ENCODE measurements at places on chromosomes 5 and 9.

DNA sequence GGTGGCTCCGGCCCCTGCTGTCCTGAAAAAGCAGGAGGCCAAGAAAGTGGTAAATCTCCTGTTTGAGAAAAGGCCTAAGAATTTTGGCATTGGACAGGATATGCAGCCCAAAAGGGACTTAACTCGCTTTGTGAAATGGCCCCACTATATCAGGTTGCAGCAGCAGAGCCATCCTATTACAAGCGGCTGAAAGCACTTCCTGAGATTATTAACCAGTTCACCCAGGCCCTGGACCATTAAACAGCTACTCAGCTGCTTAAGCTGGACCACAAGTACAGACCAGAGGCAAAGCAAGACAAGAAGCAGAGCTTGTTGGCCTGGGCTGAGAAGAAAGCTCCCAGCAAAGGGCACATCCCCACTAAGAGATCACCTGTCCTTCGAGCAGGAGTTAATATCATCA lies 89.7 kb downstream of the MLLT3 start:
- no peaks in the 10 kb centered on the region for H3K36me3 ChIP-seq
- H3K4me1 ChIP-seq = peaks cover 19% of the 10 kb centered on the region
- no peak for DNase-seq
- H3K4me3 ChIP-seq = no peak overlapping the region

GRCh38 chr5:107673039-107673367 lies 2.3 kb upstream of the EFNA5 start:
- peaks cover 4% of the 10 kb centered on the region for H3K27me3 ChIP-seq
- H3K36me3 ChIP-seq = no peaks in the 10 kb centered on the region
- H3K4me1 ChIP-seq = peaks cover 10% of the 10 kb centered on the region
- peak overlapping the region; percentile 26 for H3K27ac ChIP-seq
- DNase-seq = no peak

GRCh38 chr9:75139201-75139600 lies 50.9 kb downstream of the OSTF1 start:
- DNase-seq = no peak
- H3K36me3 ChIP-seq = peaks cover 6% of the 10 kb centered on the region
- no peaks in the 10 kb centered on the region for H3K4me1 ChIP-seq
- H3K27me3 ChIP-seq = no peaks in the 10 kb centered on the region

DNA sequence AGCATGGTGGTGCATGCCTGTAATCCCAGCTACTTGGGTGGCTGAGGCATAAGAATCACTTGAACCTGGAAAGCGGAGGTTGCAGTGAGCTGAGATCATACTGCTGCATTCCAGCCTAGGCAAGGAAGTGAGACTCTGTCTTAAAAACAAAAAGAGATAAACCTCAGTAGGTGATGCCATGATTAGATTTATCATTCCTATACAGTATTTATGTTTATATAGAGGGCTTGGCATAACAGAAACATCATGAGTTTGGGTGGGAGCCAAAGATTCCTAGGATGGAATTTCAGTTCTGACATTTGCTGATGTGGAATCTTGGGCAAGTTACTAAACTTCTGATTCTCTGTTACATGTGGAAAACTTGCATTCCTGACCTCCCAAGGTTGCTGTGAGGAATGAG lies 22.3 kb downstream of the RFK start:
- DNase-seq = no peak
- H3K4me3 ChIP-seq = no peak overlapping the region
- no peaks in the 10 kb centered on the region for H3K27me3 ChIP-seq
- H3K36me3 ChIP-seq = no peaks in the 10 kb centered on the region
- H3K27ac ChIP-seq = no peak overlapping the region

DNA sequence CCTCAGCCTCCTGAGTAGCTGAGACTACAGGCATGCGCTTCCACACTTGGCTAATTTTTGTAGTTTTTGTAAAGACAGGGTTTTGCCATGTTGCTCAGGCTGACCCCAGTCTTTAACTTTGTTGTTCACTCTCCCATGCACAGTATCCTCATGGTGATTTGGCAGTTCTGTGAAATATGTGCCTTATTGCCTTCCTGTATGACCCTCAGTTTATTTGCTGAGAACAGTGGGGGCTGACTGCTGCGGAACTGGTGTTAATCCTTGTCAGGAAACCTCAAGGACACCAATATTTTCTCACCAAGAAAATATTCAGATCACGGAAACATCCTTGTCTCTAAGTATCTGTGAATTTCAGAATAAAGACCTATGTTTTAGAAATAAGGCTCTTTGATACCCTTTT lies 287.8 kb downstream of the ARRDC3 start:
- no peak overlapping the region for H3K27ac ChIP-seq
- DNase-seq = no peak
- no peaks in the 10 kb centered on the region for H3K27me3 ChIP-seq
- H3K4me1 ChIP-seq = no peaks in the 10 kb centered on the region
- H3K4me3 ChIP-seq = no peak overlapping the region

- no peak for DNase-seq
- no peaks in the 10 kb centered on the region for H3K4me1 ChIP-seq
- no peak overlapping the region for H3K27ac ChIP-seq
- no peak overlapping the region for H3K4me3 ChIP-seq
- no peaks in the 10 kb centered on the region for H3K36me3 ChIP-seq
Measured at GRCh38 chr5:171543148-171543815, 123.8 kb downstream of the FGF18 start.

- no peak overlapping the region for H3K4me3 ChIP-seq
- no peak overlapping the region for H3K27ac ChIP-seq
- no peaks in the 10 kb centered on the region for H3K27me3 ChIP-seq
- no peaks in the 10 kb centered on the region for H3K36me3 ChIP-seq
- no peak for DNase-seq
- H3K4me1 ChIP-seq = no peaks in the 10 kb centered on the region
Measured at GRCh38 chr9:16500386-16500785, 370.1 kb downstream of the BNC2 start.

DNA sequence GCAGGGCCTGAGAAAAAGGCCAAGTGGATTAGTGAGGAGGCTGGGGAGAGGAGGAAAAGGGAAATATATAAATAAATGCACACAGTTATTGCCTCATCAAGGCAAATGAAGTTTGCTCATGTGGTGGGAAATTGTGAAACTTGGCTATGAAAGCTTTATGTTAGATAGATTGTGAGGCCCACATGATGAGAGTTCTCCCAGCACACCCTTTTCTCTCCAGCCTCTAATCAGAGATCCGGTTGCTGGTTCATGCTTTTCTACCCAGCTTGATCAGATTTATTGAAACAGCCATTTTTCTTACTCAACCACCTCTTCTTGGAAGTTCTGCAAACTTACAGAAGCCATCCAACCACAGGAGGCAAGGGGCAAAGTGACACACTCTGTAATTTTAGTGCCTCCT lies 125.8 kb upstream of the KLF4 start:
- no peak overlapping the region for H3K4me3 ChIP-seq
- H3K36me3 ChIP-seq = no peaks in the 10 kb centered on the region
- DNase-seq = no peak
- no peak overlapping the region for H3K27ac ChIP-seq
- no peaks in the 10 kb centered on the region for H3K27me3 ChIP-seq
- H3K4me1 ChIP-seq = no peaks in the 10 kb centered on the region

DNA sequence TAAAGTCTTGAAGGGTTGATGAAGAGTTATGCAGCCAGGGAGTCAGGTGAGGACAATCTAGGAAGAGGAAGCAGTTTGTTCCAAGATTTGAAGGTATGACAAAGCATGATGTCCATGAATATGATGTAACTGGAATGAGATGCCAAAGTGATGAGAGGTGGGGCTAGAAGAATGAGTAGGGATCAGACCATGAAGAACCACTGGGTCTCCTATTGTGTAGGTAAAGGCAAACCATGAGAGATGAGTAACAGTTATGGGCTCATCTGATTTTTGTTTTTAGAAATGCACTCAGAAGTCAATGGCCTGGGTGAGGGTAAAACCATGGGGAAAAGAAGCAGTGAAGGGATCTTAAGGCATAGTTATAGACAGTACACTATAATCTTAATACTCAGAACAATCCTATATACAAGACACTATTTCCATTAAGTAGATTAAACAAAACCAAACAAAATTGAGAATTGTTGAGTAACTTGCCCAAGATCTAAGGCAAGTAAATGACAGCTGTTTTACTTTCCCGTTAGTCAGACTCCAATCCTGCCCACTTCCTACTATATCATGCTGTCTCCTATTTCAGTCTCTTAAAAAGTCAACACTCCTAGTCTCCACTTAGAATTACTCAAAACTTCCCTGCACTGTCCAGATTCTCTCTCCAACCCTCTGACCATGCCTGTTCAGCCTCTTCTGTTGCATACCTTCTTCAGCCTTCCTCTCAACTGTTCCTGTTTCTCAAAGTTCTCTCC lies 393.8 kb upstream of the MEF2C start:
- no peak overlapping the region for H3K4me3 ChIP-seq
- H3K36me3 ChIP-seq = no peaks in the 10 kb centered on the region
- peaks cover 38% of the 10 kb centered on the region for H3K4me1 ChIP-seq
- DNase-seq = no peak
